NCI-H510A treated with DMSO at 0.1 percent for 48 hours (cell line): ENCODE measurements at places on chromosomes 11 and 22.

DNA sequence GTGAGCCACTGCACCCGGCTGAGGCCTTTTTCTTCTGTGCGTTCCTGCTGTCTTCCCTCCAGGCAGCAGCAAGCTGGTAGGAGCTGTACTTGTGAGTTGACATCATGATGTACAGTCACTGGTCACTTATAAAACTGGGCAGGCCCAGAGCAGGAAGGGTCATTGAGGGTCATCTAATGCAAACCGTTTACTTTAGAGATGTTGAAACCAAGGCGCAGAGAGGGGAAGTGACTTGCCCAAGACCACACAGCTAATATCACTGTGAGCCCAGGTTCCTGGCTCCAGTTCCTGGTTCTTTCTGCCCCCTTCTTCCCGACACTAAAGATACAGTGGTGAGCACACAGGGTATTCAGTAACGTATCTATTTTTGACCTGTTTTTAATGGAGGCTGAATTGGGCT lies 27.3 kb downstream of the PTPRJ start:
- no peak for DNase-seq

- no peak for DNase-seq
These were observed 5.0 kb upstream of the LIMK2 start for GRCh38 chr22:31206896-31207687.

GRCh38 chr22:32237906-32238305 lies 17.2 kb downstream of the SLC5A4 start:
- peak; percentile 29 for DNase-seq

DNA sequence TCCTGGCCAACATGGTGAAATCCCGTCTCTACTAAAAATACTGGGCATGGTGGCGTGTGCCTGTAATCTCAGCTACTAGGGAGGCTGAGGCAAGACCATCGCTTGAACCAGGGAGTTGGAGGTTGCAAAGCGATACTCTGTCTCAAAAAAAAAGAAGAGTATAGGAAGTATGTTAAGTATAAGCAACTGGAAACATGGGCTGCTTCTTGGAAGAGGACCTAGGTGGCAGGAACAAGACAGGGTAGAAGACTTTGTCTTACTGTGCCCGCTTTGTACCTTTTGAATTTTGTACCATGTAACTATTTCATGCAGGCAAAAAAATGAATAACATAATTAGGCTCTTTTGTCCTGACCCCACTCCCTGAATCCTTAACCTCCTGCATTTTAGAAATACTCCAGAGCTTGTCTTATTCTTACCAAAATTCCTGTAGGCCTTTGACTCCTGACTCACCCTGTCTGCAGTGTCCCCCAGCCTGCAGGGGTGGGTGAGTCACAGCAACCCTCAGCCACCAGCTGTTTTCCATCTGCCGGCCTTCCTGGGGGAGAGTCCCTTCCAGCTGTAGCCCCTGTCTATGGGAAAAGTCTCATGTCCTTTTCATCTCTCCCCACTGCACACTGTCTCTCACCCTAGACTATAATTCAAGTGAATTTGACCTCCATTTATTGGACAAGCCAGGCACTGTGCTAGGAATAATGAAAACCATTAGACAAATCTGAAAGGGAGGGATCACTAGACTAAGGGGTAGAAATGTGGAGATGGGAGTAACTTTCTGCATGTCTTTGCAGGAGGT lies 41.8 kb downstream of the TXN2 start:
- no peak for DNase-seq

DNA sequence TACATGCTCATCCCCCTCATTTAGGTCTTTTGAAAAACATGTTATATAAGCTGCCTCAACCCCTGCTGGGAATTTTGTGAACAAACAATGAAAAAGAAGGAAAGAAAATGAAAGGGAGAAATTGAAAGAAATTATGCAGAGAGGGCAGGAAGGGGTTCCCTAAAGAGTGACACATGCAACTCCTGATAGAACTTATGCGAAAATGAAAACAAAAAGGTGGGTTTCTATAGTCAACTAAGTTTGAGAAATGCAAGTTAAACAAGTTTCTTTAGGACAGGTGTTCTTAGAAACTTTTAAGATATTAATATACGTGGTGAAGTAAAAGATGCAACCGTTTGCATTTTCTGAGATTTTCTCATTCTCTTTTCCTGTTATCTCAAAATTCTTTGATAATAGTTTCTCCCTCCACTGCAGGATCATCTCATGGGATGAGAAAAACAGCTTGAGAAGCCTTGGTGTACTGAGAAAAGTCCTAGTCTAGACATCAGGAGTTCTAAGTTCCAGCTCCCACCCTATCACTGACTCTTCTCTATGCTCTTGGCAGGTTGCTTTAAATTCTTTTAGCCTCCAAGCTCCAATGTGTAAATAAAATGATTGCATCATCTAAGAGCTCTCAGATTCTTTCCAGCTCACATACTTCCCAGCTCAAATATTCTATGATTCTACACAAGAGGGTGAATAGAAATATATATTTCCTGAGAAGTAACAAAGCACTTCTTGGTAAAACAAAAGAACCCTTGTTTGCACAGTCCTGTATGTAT lies 109.2 kb downstream of the FAM76B start:
- DNase-seq: no peak

GRCh38 chr11:30045921-30046577 lies 29.2 kb upstream of the KCNA4 start:
- no peak for DNase-seq

DNA sequence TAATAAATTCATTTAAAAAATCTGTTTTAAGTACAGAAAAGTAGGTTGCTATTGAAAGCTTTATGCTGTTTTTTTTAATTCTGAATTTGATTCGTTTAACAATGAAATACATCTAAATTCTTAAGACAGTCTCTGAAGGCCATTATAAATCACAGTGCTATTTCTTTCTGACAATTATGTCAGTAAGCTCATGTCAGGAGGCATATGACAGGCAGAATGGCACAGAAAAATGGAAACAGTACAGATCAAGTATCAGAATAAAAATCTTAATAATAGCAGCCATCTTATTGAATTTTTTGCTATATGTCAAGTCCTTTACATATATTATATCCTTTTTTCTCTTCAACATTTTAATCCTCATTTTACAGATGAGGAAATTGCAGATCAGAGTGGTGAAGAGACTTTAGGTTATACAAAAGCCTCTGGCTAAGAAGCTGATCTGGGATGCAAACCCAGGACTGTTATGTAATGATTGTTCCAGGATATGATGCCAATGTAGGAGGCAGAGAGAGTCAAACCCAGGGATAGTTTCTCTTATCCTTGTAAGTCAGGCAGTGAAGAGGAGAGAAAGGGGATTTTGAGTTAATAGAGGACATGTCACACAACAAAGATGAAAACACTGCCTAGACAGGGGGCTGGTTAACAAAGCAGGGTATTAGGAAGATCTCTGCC lies 283.1 kb upstream of the CCDC90B start:
- no peak for DNase-seq

DNA sequence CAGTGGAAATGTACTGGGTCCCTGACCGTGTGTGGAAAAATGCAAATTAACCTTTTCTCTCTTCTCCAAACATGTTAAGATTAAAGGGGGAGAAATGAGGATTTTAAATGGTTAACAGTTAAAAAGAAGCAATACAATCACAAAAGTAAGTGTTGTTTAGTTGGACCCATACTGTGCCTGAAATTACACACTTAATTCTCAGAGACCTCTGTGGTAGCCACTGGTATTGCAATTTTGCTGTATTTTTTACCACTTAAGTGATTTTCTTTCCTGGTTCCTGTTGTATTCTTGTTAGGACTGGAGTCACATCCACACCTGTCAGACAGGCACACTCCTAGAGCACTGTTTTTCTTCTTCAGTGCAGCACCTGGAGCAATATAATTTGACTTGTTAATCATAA lies 179.6 kb upstream of the PDGFD start:
- no peak for DNase-seq

DNA sequence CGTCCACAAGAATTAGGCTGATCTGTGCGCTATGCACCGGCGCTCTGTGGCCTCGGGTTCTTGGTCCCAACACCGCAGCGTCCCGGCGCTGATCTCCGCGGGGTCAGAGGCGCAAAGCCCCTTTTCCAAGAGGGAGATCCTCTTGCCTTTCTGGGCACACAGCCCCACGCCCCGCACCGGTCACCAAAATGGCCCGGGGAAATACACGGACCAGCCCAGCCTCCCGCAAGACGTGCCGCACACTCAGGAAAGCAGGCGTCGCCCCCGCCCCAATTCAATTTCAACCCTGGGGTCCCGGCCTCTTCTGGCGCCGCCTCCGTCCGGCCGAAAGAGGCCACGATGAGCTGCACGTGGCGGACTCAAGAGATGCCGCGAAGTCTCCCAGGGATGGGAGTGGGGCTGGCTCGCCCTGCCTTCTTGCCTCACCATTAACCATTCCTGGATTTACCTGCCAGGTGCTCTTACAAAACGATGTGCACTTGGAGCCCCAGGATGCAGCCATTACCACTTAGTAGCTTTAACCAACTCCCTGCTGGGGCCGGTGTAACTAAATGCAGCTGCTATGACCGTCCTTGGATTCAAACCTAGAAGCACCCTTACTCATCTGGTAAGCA lies 10.5 kb downstream of the PIWIL3 start:
- DNase-seq: no peak

- no peak for DNase-seq
These were observed 717 bp upstream of the SLC7A4 start for GRCh38 chr22:21032868-21033688.

DNA sequence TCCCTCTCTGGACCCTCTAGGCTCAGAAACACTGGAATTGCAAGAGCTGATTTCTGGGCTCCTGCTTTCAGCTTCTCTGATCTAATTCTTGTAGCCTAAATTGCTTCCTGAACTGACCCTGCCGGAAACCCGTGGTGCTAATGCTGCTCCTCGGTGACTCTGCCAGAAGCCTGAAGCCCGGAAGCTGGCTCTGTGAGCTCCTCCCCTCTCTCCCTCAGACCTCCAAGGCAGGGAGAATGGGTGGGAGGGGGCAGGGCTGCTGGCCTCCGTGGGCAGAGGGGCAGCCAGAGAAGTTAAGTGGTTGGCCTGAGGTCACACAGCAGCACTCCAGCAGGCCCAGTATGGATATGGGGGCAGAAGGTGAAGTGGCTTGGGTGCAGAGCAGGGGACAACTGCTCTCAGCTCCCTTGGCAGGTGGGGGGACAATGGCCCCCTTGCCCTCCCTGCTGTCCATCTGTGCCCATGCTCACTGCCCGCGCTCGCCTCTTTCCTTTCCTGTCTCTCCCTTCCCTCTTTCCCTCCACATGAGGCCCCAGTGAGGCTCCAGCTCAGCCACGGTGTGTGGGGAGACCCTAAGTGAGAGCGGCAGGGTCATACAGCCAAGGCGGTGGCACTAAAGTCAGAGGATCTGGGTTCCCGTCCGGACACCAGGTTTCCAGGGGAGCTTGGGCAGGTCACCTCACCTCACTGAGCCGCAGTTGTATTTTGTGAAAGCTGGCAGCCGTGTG lies 16.2 kb downstream of the CAPN5 start:
- no peak for DNase-seq

DNA sequence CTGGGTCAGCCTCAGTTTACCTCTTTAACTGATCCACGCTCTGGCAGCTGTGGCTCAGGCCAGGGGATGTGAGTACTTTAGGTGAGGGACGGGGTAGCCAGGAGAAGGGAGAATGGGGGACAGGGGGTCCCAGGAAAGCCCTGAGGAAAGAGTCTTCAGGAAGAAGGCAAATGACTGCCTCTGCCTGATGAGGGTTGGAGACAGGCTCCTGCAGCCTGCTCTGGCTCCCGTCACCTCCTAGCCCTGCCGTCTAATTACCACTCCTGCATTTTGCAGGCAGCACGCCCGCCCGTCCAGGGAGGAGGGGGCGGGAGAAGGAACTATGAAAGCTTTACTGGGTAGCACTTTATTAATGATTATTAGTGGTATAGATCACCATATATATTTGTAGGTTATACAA lies 116.6 kb downstream of the CEP164 start:
- no peak for DNase-seq

DNA sequence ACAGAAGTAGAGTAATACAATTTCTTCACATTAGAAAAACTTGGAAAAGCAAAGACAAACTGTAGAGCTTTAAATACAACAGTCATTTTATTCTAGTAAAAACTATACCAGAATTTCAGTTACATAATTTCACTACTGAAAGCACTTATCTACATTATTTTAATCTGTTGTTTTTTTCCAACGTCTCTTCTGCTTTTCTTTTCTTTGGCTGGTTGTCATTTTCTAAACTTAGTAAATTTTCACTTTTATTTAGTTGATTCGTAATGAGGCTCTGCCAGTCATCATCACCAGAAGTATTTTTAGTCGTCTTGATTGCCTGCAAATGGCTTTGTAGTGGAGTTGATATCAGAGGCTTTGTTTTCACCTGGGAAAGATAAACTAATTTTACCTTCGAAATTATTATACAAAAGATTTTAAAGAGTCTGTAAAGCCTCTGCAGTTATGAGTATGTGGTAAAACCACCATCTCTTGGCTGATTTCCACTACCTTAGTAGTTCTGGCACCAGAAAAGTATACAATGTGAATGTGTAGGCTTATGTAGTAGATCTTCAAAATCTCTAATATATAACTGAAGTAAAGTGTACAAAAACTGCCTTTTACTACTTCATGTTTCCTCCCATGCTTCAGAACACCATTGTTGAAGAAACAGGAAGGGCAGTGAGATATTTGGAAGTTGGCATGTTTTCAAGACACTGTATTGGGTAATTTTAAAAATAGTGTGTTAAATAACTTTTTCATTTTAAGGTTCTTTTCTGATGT lies 19.2 kb downstream of the EIF3M start:
- no peak for DNase-seq

DNA sequence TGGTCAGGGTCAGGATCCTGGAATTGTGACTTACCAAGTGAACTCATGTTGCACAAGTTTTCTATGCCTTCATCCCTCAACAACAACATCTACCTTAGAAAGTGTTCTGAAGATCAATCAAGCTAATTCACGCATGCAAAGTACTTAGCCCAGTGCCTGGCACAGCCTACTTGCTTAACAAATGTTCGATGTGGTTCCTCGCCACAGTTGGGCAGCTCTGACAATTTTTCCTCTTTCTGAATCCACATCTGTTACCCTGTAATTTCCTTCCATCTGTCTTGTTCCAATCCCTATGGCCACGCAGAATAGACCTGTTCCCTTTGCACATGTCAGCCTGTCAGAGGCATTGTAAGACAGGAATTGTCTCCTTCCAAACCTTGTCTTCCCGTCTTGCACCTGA lies 1415.2 kb downstream of the TBC1D22A start:
- no peak for DNase-seq

DNA sequence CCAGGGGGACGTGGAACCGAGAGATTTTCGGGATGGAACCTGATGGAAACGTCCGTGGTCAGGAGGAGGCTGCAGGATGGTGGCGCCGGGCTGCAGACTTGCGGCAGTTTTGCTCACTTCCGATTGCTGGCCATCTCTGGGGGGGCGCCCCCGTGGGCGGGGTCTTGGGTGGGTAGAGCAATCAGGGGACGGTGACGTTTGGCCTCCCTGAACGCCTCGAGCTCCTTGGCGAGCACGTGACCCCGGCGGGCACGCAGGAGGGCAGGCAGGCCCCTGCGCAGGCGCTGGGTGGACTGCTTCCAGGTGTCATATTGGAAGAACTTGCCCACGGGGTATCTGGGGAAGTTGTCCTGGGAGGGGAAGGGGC lies 6.3 kb downstream of the IGF2 start:
- no peak for DNase-seq

DNA sequence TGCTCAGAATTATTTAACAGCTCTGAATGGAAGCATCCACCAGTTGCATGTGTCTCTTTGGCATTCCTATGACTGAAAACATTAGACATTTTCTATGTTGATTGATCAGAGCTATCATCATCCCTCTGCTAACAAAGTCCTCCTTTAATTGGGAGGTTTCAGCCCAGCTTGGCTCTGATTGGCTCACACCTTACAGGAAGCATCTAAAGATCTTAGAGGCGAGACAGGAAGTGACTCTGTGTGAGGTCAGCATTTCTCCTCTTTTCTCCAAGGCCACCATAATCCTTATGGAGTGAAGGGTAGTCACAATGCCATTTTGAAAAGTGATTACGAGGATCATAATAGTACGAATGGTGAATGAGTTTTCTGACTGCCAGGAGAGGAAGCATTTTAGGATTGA lies 260.8 kb downstream of the MIAT start:
- no peak for DNase-seq
